ENCODE measurements at places on chromosomes 16 and 17.

DNA sequence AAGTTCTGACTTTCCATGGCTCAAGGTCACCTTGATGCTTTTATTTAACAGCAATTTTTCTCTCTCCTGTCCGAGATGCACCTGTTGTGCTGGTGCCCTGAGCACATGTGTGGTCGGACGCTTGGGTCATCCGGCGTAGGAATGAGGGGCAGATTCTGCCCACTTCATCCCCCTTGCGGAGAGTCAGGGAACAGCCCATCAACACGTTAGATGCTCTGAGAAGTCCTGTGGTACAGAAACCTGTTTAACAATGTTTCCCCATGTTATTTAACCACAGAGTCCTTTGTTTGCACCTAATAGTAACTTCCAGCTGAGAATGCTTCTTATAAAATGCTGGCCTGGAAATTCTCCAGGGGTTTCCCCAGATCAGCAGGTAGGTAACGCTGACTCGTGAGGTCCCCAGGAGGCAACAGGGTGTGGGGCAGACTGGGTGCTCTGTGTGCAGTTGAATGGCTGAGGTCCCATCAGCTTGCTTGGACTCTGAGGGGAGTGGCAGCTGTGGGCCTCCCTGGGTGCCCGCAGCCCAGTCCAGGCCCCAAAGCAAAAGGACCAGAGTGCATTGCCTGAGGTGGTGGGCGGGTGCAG, 17.8 kb downstream of the DOC2B start:
- no peak for DNase-seq

GRCh38 chr16:87844809-87845208, 24.5 kb downstream of the SLC7A5 start:
- DNase-seq, result no peak

GRCh38 chr16:10562361-10562899, 18.0 kb downstream of the EMP2 start:
- DNase-seq, result no peak

GRCh38 chr17:50564916-50565315, 4.4 kb downstream of the CACNA1G start:
- no peak for DNase-seq

DNA sequence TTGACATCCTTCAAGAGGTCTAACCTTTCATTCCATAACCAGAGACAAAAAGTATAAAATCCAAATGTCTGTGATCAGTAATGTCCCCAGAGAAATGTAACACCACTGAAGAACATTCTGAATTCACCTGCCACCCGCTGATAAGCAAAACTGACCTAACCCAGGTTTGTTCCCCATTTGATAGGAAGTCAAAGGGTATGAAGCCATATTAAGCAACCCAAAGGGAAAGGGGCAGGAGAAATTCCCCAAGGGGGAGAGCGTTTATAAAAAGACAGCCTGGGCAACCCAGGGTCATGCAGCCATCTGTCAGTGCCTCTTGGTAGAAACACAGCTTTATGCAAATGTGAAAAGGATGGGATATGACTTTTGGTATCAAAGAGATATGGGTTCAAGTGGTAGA, 30.7 kb upstream of the PIK3R6 start:
- DNase-seq, result no peak

DNA sequence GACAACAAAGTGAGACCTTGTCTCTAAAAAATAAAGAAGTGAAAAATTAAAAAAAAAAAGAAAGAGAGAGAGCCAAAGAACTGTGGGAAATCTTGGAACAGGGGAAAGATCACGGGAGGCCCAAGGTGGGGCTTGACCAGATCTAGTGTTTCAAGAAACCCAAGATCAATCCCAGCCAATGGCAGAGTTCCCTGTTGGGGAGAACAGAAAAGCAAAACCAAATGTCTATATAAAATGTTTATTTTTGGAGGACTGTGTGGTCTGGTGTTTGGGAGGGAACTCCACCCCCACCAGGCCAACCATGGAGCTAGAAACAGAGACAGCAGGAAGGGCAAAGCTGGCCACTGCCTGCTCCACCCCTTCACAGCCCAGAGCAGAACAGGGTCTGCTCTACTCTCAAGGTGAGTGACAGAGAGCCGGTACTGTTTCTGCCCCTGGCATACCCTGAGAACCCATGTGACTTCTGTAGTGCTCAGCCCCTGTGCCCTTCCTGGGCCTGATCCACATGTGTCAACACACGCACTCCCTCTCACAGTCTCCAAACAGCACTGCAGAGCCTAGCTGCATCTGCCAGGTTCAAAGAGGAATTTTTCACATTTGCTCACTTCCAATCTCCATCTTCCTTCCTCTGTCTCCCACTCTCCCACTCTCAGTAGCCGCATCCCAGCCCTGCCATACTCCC, 3.7 kb downstream of the TMEM101 start:
- DNase-seq, result no peak

DNA sequence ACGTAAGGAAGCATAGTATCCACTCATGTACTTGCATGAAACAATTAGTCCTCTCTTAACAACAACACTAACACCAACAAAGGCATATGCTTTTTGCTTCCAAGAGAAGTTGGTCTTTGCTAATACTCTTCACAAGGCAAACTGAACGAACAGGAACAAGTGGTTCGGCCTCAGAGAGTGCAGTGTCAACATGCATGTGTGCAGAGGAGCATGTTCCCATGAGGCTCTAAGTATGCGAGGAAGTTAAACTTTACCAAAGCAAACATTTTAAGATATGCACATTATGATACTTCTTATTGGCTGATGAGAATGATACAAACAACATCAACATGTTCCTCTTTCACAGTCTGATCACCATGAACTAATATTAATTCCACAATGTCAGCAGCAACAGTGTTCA, 285.3 kb upstream of the IRX5 start:
- DNase-seq, result no peak

GRCh38 chr17:78147315-78147998, 1.3 kb downstream of the C17orf99 start:
- DNase-seq, result no peak

GRCh38 chr16:86424985-86425384, 85.3 kb upstream of the FOXF1 start:
- no peak for DNase-seq

DNA sequence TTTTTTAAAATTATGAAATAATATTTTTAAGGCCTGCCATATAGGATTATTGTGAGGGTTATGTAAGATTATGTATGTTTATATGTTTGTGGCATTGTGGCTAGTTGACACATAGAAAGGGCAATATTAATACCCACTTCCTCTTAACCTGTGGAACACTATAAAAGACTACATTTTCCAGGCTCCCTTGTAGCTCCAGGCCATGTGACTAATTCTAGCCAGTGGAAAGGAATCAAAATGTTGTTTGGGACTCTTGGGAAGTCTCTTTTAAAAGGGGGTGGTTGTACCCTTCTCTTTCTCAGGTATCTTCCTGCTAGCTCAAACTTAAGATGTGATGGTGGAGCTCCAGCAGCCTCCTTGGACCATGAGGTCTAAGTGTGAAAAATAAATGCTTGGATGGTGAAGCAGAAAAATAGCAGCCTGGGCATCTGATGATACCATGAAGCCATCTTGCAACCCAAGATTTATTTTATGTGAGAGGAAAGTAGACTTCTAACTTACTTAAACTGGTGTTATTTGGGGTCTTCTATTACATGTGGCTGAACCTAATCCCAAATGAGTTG, 39.2 kb downstream of the TEKT5 start:
- no peak for DNase-seq

- DNase-seq, result no peak
Measured at GRCh38 chr16:11799509-11800381, 2.7 kb upstream of the ZC3H7A start.

- DNase-seq, result no peak
Measured at GRCh38 chr17:16915752-16916556, 56.0 kb downstream of the TNFRSF13B start.

DNA sequence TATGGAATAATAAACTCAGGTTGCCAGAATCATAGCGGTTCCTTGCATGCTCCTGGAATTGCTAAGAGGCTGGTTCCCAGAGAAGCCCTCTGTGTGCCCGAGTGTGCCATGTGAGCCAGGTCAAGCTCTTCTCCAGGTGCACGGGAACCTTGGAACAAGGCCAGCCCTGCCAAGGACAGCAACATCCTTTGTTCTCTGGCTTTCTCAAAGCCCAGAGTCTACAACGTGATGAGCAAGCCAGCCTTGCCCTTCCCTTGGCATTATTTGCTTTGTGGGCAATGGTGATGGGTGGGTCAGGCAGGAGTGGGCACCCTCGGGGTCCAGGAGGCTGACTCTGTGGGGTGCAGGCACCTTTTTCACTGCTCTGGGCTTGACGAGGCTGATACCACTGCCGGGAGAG, 14.2 kb upstream of the SEC14L1 start:
- DNase-seq, result no peak

GRCh38 chr16:16861546-16861945, 482.6 kb downstream of the NPIPA7 start:
- DNase-seq, result peak; percentile 10

DNA sequence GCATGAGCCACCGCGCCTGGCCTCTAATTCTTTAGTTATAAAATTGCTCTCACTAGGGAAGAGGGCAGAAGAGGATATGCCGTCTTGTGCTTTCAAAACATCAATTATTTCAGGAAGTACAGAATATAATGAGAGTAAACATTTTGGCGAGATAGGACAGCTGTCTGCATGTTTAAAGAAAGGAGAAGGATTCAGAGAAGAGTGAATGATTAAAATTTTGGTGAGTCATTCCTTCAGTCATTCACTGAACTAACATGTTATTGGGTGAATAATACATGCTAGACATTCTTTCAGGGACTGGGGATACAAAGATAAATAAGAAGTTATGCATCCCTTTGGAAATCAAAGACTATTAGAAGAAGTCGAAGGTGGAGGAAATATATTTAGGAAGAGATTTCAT, 590.3 kb upstream of the GOT2 start:
- no peak for DNase-seq

GRCh38 chr16:28927815-28928214, 2.8 kb upstream of the RABEP2 start:
- DNase-seq, result no peak

GRCh38 chr17:21196126-21196525, 17.8 kb downstream of the TMEM11 start:
- DNase-seq, result no peak

DNA sequence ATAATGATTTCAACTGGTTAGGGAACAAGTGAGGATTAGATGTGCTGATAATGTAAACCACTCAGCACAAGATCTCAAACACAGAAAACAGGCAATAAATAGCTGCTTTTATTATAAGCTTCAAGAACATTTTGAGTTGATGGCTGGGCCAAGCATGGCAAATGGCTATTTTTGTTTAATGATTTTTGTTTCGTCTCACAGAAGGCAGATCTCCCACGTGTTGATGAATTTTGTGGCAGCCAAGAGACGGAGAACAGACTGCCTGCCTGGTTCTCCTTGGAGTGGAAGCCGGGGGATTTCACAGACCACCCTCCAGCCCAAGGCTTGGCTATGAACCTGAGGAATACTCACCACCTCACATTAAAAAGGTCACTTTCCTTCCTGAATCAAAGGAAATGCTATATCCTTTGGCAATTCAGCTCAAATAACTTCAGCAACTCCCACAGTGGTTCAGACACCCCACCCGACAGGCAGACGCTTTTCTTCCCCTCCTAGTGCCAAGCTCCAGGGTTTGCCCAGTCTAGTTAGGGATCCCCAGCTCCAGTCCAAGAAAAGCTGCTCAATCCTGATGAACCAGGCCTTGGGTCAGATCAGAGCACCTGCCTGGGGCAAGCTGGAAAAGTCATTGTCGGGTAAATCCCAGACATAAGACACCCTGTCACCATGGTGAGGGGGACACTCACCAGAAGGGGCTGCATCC, 593.5 kb downstream of the TOX3 start:
- DNase-seq, result no peak

DNA sequence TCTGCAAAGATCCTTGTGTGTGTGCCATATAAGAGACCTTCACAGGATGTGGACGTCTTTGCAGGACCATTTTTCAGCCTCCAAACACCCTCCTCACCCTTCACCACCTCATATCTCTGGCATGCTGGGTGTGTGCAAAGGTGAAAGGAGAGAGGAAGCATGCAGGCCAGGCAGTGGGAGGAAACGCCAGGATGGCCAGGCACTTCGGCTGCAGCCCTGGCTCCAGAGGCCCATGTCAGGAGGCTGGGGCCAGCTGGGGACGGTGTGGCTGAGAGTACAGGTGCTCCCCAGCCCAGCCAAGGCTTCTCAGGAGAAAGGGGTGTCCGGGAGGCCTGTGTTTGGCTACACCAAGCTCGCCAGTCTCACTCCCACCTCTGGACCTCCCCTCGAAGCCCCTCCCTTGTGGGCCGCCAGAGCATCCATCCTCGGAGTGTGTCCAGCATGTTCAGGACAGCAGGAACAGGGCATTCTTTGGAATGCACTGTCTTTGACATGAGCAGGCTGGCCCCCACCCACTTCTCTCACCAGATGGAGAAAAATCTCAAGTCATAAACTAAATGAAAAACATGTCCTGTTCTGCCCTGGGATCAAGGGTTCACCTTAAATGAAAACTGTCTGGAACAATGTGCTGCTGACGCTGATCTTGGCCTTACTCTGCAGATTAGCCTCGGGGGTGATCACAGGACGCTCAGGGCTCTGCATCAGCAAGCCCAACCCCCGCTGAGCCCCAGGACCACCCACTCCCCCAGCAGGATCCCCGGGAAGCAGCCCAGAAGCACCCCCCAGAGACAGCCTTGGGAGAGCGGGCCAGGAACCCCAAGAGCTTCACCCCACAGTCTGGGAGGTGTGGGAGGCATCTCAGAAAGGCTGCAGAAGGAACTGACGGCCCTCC, 15.9 kb downstream of the PEMT start:
- no peak for DNase-seq

DNA sequence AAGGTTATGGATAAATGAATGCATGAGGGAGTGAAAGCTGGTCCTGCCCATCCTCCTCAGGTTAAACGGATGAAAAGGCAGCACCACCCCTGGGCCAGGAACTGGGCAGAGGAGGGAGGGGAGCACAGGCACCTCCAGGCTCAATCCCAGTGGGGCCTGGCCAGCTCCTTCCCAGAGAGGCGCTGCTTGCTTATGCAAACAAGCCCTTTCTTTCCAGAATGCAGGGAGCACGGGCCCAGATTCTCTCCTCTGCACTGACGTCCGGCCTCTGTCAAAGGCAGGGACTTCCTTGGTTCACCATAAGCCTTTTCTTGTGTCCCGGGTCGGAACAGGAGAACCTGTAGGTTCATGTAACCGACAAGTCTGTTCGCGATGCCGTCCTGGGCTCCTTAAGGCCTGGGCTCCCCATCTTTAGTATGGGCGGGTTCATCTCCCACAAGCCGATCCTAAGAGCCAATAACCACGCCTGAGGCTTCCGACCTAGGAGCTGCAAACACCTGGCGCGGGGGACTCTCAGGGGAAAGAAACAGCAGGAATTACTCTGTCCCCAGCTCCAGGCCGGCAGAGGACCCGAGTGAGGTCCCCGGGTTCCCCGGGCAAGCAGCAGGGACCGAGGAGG, 16.3 kb downstream of the ENPP7 start:
- DNase-seq, result no peak

- no peak for DNase-seq
Measured at GRCh38 chr17:17164676-17165075, 41.5 kb downstream of the PLD6 start.

GRCh38 chr16:17845031-17845430, 374.3 kb upstream of the XYLT1 start:
- DNase-seq, result no peak

Data from stimulated activated CD8-positive, alpha-beta memory T cell treated with anti-CD3 and anti-CD28 coated beads, Interleukin-2, amount 100 ng/mL, for 1 hour (primary cell).